Muscle of arm (tissue), 14 donors: ENCODE measurements at places on chromosomes 12 and 14. TPM values are rescaled to one million over a fixed set of nuclear protein-coding genes. Genes with fewer than 3 reads are reported as not detected.

- no peak for DNase-seq
Measured at GRCh38 chr14:39972704-39973103, 540.5 kb upstream of the FBXO33 start.

DNA sequence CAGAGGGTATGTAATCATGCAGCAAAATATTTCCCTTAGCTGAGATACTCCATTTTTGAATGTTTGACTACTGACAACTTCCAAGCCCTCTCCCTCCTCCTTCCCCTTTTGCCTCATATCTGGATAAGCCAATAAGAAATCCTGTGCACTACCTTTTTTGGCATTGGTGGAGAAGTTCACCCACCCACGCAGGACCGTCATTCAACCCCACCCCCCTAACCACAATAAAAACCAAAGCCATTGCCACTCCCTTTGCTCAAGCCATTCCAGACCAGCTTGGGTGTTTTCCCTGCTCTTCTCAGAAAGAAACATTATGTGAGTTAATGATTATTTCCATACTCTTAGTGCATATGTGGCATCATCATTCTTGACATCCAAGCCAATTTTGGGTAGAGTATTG lies 176.7 kb downstream of the PTPN11 start:
- DNase-seq: no peak

GRCh38 chr12:46209914-46210872 lies 58.6 kb downstream of the SLC38A1 start:
- peak; percentile 44 for DNase-seq

GRCh38 chr12:1318327-1319031 lies 275.9 kb downstream of the FBXL14 start:
- peak; percentile 72 for DNase-seq

- no peak for DNase-seq
Measured at GRCh38 chr12:102120564-102120873, 536 bp downstream of the PARPBP start.

DNA sequence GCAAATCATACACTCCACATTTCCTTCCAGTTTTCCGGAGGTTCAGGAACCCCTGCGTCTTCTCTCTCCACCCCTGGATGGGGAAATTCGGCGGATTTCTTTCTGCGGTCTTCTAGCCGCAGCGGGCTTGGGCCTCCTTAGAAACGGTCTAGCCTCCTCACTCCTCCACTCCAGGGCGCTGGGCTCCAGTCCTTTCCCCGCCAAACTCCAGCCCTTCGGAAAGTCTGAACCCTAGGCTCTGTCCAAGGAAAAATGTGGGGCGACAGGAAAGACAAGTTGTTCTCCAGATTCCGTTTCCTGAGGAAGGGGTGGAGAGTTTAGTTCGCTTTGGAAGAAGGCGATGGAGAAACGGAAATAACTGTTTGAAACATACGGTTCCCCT lies 1.4 kb upstream of the HOXC10 start:
- DNase-seq: no peak

- DNase-seq: no peak
Measured at GRCh38 chr12:52207106-52207505, 15.3 kb upstream of the KRT80 start.

- DNase-seq: no peak
Measured at GRCh38 chr12:32366714-32367113, 32.6 kb upstream of the FGD4 start.

DNA sequence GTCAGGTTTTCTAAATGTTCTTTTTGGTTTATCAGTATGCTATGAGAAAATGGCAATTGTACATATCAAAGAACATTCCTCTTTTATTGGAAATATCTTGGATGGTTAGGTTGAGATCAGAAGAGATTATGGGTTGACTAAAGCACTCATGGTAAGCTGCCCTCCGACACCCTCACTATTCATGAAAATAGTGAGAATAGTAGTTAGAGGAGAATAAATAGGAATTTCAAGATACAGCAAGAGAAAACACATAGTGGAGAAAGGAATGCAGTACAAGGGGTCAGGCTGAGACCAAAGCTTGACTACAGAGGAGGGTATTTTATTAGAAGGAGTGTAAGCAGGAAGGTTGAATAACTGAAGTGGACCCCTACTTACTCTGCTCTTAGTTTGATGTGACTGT lies 112.5 kb downstream of the PTPRQ start:
- no peak for DNase-seq

DNA sequence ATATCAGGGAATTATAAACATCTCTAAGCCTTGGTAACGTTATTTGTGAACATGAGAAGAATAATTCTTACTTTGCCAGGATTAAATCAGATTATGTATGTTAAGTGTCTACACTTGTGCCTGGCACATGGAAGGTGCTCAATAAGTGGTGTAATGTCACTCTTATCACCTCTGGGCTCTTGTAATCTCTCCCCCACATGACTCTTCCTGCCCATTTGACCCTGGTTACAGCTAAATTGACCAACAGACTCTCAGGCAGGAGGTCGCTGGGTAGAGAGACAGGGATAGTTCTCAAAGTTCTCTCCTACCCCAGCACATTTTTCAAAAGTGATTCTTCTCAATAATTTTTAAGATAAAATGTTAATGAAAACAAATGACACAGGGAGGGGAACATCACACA lies 137.8 kb upstream of the FRMD6 start:
- DNase-seq: no peak

DNA sequence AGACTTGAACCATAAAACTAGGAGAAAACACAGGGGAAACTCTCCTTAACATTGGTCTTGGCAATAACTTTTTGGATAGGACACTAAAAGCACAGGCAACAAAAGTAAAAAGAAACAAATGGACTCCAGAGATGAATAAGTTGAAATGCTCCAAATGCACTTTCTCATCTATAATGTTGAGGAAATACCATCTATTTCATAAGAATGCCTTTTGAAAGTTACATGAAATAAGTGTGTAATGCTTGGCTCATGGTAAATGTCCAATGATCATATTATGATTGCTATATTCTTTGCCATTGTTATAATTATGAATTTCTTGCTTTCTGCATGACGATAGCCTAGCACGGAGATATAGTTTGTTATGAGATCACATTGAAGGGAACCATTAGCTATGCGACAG lies 19.8 kb downstream of the PDE6H start:
- DNase-seq: no peak

GRCh38 chr12:26000898-26001297 lies 42.4 kb downstream of the RASSF8 start:
- DNase-seq: no peak

DNA sequence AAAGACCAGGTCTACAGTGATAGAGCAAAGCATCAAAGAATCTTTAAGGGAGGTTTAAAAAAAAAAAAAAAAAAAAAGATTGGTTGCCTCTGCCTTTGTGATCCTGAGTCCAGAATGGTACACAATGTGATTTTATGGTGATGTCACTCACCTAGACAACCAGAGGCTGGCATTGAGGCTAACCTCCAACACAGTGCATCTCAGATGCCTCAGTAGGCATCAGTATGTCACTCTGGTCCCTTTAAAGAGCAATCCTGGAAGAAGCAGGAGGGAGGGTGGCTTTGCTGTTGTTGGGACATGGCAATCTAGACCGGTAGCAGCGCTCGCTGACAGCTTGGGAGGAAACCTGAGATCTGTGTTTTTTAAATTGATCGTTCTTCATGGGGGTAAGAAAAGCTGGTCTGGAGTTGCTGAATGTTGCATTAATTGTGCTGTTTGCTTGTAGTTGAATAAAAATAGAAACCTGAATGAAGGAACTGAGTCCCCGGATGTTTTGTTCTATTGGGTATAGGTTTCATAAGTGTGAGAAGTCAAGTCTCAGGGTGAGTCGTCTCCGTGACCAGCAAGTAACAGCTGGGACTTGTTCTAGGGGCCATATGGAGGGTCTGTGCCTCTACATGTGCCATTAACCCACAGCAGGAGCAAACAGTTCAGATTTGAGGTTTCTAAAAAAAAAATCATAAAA lies 9.3 kb downstream of the PEBP1 start:
- no peak for DNase-seq

- no peak for DNase-seq
Measured at GRCh38 chr14:82528016-82528415, 994.4 kb upstream of the SEL1L start.

DNA sequence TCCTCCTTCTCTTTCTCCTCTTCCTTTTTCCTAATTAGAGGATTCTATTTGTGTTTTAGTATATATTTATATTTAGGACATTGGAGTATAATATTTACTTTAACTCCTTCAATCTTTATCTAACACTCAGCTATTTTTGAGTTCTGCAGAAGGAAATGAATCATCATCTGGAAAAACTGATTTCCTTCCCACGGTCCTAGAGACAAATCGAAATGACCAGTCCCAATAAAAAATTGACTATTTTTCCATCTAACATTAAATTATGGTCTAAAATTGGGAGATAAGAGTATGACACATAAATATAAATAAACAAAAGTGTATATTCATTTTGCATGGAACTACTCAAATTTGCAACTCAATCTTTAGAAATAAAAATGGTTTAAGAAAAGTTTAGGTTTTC lies 167.4 kb downstream of the TMTC3 start:
- DNase-seq: no peak

DNA sequence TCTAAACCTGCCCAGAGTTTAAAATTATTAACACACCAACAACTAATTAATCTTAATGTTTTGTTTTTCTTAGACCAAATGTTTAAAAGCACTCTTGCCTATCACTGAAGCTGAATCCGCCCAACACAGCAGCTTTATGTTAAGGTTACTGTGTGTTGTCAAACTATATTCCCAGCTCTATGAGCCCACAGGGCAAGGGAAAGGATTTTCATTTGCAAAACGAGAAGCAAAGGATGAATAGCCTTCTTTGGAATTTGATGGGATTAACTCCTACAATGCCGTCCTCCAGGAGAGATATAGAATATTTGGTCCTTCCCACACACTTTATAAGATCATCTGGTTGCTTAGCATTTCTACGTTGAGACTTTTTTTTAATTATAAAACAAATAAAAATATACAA lies 43.7 kb downstream of the DUSP16 start:
- no peak for DNase-seq

DNA sequence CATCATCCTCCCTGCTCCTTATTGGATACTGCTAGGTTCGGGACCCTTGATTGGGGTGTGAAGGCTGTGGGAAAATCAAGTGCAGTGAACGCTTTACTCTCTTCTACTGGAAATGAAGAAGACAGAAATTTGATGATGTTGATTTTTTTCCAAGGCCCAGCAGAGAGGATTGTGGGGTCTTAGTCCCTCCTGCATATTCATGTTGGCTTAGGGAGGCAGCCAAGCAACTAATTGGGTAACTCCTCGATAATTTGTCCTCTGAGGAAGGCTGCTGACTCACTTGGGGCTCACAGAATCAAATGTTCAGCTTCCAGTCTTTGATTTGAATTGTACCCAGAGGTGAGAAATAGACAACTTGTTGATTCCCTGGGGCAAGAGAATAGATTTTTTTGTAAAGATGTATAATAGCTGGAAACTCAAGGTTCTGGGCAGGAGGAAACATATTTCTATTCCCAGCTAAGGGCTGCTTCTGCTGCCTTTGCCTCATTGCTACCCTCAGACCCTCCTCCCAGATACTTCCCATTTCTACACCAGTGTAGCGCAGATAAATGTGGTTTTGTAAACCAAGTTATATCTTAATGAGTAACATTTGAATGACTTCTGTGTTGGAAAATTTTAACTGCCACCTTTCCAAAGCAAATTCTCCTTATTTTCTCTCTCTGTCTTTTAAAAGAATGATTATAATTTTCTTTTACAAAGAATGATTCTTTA lies 21.7 kb downstream of the NEUROD4 start:
- DNase-seq: no peak

- no peak for DNase-seq
Measured at GRCh38 chr12:113658006-113658655, 186.5 kb upstream of the LHX5 start.

- DNase-seq: no peak
Measured at GRCh38 chr12:22880807-22881206, 255.8 kb downstream of the ETNK1 start.

GRCh38 chr14:95174184-95174792 lies 17.0 kb upstream of the DICER1 start:
- no peak for DNase-seq

GRCh38 chr12:125282921-125283320 lies 217.7 kb downstream of the AACS start:
- DNase-seq: no peak

GRCh38 chr12:45762185-45763110 lies 32.9 kb downstream of the ARID2 start:
- peak; percentile 29 for DNase-seq

GRCh38 chr14:96095581-96096476 lies 56.7 kb downstream of the C14orf132 start:
- DNase-seq: no peak

DNA sequence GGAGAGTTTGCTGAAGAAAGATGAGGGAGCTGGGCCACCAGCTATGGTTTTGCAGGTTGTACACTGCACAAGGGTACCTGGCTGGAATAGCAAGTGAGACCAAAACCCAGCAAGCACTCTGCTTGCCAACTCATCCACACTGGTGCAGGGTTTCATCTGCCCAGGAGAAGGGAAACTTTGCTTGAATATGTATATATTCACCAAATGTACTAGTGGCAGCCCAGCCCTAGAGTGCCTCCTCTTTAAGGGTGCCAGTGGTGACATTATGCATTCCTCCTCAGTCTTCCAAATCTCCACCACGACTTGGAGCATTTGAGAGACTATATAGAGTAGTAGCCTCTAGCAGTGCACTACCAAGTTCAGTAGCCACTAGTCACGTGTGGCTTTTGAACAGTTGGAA lies 136.8 kb downstream of the LLPH start:
- DNase-seq: no peak

DNA sequence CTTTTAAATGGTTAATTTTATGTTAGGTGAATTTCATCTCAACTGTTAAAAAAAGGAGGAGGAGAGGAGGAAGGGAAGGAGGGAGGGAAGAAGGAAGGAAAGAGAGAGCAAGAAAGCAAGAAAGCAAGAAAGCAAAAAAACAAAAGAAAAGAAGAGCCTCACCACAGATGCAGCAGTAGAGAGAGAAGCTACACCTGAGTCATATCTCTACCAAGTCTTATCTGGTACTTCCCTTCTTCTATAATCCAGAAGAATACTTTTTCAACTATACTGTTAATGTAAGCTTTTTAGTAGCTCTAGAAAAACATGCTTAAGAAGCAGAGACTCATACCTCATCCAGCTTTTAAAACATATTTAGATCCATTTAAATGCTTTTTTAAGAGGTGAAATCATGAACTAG lies 5.6 kb upstream of the IL26 start:
- no peak for DNase-seq

GRCh38 chr14:30803185-30803584 lies 71.2 kb upstream of the COCH start:
- peak; percentile 5 for DNase-seq

- DNase-seq: peak; percentile 41
Measured at GRCh38 chr14:30159374-30159773, 231.7 kb upstream of the PRKD1 start.

GRCh38 chr14:35818346-35819115 lies 7.6 kb upstream of the BRMS1L start:
- DNase-seq: peak; percentile 42

- no peak for DNase-seq
Measured at GRCh38 chr12:1053690-1054089, 62.7 kb downstream of the ERC1 start.

The CLMN gene
- 3.2 TPM for polyA plus RNA-seq

The KCNH5 gene
- polyA plus RNA-seq: 0.18 TPM

The KLRC1 gene
- 0.57 TPM for polyA plus RNA-seq

The FAM90A1 gene
- not detected for polyA plus RNA-seq

The TSPAN19 gene
- polyA plus RNA-seq: not detected

The RNASE3 gene
- polyA plus RNA-seq: not detected

The A2M gene
- polyA plus RNA-seq: 312 TPM

The IFT81 gene
- 29.3 TPM for polyA plus RNA-seq

The NGB gene
- polyA plus RNA-seq: not detected

The PUS7L gene
- 8.8 TPM for polyA plus RNA-seq

The AICDA gene
- polyA plus RNA-seq: 0.57 TPM

The GLIPR1L1 gene
- polyA plus RNA-seq: 0.61 TPM
